ENCODE measurements at places on chromosomes 5 and 9.

DNA sequence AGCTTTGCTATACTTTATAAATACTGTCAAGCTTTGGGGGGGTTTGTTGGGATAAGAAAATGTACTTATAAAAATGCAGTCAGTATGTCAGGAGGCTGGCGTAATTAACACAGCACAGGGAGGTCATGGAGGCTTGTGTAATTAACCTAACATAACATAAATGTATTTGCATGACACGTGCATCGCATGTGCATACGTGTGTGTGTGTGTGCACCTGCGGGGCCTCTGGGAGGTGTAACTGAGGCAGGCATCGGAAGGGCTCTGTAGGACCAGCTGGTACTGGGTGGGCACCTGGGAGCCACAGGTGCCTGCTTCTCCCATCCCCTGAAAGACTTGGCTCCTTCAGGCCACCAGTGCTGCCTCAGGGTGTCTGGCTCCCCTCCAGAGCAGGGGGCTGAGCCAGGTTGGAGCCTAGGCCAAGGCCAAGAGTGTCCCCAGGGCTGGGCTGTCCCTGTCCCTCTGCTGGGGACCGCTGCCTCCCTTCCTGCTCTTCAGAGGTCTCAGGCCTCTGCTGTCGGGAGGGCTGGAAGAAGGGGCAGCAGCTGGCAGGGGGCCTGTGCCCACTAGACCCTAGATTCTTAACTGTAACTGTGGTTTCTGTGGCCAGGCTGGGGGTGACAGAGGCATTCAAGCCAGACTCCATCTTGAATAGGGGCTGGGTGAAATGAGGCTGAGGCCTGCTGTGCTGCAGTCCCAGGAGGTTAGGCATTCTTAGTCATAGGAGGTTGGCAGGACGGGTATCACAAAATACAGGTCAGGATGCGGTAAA is 9.0 kb downstream of the FCN2 start:
- DNase-seq: no peak

DNA sequence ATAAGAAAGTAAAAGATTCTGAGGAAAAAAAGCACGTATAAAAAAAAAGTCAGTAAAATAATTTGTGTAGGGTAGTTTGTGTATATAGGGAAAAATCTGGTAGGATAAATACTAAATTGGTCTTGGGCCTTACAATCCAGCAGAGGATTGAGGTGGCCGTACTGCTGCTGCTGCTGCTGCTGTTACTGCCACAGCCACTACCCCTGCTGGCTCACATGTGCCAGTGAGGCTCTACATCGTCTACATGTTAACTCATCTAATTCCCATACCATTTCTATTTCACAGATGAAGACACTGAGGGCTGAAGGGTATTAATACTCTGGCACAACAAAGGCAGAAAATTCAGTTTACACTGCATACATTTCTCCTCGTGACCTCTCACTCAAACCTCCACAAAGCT is 928.5 kb downstream of the TLE4 start:
- DNase-seq: no peak

DNA sequence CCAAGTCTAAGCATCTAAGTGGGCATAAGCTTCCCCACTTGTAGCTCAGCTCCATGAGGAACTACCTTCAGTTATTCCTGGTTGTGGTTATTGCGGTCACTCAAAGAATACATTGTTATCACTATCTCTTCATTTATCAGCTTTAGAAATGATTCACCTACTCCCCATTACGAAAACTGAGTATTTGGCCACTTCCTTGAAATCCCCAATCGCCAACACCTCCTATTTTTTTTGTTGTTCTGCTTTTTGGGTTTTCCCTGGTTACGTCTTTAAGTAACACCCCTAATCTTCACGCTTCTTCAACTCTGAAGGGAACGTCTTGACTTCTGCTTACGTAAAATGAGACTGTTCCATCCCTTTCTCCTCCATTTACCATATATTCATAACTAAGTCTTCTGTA is 20.7 kb downstream of the MAPK9 start:
- no peak for DNase-seq

DNA sequence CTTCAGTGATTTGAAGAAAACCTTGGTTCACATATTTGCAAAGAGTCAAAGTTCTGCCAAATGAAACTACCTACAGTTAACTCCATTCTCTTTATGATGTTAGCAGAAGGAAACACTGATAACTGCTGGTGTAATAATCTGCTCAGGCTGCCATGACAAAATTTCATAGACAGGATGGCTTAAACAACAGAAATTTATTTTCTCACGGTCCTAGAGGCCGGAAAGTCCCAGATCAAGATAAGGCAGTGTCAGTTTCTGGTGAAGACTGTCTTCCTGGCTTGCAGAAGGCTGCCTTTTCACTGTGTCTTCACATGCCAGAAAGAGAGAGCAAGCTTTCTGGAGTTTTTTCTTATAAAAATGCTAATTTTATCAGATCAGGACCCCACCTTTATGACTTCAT is 102.4 kb upstream of the PARP8 start:
- DNase-seq: peak; percentile 40

- DNase-seq: no peak
Measured at GRCh38 chr5:76166886-76167576, 83.8 kb downstream of the SV2C start.

- no peak for DNase-seq
Measured at GRCh38 chr5:139664727-139665351, 16.7 kb downstream of the CXXC5 start.

DNA sequence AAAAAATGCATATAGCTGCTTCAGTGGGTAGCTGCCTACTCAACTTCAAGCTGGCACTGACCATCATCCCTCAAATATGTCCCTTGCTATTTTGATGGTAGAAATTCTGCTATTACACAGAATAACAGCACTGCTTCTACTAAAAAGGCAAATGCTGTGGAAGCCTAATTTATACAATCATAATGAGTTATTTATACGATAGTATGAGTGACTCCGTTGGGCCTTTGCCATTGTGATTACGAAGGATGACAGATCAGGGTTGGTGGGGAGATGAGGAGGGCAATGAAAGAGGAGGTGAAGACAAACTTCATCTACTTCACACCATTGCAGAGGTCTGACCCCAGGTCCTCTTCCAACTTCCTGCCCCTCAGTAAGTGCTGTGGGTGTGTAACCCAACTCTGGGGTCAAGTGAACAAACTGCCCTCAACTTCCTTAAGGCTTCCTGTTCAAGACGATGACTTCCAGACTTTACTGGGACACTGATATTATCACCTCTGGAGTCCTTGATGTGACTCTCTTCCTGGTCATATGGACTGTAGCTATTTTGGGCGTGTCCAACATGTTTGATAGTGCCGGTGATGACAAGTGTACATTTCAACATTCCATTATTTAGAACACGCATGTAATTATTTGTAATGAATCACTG is 74.1 kb upstream of the RPS23 start:
- DNase-seq: no peak

DNA sequence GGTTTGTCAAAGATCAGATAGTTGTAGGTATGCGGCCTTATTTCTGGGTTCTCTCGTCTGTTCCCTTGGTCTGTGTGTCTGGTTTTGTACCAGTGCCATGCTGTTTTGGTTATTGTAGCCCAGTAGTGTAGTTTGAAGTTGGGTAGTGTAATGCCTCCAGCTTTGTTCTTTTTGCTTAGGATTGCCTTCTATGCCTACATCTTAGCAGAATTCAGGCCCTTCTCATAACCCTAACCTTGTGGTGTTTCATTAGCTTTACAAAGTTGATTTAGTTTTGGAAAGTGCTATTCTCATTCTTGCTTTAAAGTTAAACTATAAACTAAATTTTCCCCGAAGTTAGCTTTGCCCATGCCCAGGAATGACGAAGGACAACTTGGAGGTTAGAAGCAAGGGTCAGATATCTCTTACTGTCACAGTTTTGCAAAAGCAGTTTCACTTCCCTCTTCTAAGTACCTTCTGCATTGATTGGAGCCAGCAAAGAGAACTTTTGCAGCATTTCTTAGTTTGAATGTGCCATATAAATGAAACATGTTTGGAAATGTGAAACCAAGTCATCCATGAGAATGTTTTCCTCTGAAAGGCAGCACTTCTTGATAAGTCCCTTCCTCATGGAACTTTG is 274.3 kb upstream of the DMRT1 start:
- DNase-seq: no peak

- no peak for DNase-seq
Measured at GRCh38 chr5:174140452-174141020, 95.0 kb downstream of the NSG2 start.

DNA sequence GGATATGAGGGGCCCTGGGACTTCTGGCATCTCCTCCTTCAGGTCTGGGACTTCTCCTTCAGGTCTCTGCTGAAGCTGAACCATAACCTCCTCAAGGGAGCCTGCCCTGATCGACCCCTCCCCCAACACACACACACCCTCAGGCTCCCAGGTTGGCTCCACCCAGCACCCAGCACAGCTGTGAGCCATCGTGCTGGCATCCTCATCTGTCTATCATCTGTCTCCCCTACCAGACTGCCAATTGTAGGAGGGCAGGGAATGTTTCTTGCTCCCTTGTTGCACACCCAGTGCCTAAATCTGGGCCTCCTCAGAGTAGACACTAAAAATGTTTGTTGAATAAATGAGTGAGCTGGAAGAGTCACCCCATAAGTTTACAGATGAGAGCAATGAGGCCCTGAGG is 71.4 kb downstream of the LRSAM1 start:
- DNase-seq: no peak

DNA sequence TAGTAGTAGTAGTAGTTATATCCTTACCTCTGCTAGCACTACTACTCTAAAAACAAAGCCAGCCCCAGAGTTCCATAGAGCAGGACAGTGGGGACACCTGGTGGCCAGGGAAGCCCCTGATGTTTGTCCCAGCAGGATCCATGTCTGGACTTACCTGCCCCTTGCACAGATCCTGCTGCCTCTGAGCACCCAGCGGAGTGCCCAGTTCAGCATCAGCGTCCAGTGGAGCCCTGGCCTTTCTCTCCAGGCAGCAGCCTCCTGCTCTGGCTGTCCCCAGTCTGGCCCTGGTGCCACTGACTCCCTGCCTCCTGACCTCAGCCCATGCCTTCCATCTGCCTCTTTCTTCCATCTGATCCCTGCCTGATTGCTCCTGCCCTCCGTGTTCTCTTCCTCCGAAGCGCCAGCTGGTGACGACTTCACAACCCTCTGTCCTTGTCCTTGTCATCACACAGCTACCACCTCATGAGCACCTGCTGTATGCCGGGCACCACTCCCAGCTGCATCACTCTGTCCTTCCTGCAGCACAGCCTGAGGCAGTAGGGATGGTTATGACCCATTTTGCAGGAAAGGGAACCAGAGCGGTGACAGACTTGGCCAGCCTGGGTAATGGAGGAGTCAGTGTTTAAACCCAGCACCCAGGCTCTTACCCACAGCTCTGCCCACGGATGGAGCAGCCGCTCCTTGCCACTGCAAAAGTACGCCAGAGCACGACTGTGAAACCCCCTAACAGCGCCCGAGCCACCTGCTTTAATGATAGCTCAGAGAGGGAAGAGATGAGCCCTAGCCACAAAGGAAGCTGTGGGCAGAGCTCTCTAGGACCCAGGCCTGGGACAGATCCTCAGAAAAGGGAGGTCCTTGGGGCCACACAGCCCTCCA is 11.5 kb downstream of the SARDH start:
- no peak for DNase-seq

DNA sequence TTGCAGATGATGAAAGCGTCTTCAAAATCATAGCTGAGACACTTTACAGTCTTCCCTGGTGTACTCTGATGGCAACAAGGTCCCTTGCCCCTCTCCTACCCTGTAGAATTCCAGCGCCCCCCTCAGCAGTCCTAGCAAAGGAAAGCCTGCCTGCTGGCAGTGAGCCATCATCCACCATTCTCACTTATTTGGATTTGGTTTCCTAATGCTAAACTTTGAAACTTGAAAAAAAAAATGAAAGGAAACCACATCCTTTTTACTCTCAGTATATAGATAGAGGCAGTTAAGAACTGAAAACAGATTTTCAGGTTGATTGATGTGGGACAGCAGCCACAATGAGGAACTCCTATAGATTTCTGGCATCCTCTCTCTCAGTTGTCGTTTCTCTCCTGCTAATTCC is at the start of gene GZMA:
TSS of gene GZMA (plus strand) at position 299 of the 400 bp plus-strand sequence. CDS start at position 336, 37 bp downstream.
- no peak for DNase-seq

DNA sequence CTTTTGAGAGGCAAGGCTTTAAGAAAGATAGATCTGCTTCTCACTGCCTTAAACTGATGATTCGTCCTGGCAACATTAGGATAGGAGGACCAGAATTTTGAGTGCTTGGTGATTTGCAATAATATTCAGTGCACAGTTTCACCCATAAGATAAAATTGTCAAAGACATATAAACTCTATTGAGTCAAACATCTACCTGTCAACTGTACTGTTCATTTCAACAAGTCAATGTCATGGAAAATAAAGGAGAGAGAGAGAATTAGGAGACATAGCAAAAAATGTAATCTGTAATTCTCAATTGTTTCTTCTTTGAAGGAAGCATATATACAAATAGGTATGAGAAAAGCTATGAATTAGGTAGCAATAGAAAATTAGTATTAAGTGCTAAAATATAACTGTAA is 237.2 kb downstream of the CDH12 start:
- DNase-seq: no peak

DNA sequence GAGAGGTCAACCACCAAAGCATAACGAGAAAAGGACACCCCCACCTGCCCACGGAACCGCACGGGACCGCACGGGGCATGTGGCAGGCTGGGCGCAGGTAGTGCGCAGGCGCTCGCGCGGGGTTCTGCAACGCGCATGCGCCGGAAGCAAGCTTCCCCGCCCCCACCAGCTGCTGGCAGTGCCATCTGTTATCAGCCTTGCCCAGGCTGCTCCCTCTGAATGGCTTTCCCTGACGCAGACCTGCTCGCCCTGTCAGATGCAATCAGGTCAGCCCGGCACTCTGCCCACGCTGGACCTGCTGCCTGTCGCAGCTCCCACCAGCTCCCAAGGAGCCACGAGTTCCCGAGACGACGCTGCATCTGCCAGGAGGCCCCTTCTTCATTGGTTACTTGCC is 22.8 kb downstream of the PTCH1 start:
- peak; percentile 67 for DNase-seq

- no peak for DNase-seq
Measured at GRCh38 chr5:55234121-55234700, 803 bp upstream of the CCNO start.

- no peak for DNase-seq
Measured at GRCh38 chr9:95669253-95669652, 152.5 kb upstream of the PTCH1 start.

- no peak for DNase-seq
Measured at GRCh38 chr9:85421641-85422040, 320.1 kb downstream of the AGTPBP1 start.

DNA sequence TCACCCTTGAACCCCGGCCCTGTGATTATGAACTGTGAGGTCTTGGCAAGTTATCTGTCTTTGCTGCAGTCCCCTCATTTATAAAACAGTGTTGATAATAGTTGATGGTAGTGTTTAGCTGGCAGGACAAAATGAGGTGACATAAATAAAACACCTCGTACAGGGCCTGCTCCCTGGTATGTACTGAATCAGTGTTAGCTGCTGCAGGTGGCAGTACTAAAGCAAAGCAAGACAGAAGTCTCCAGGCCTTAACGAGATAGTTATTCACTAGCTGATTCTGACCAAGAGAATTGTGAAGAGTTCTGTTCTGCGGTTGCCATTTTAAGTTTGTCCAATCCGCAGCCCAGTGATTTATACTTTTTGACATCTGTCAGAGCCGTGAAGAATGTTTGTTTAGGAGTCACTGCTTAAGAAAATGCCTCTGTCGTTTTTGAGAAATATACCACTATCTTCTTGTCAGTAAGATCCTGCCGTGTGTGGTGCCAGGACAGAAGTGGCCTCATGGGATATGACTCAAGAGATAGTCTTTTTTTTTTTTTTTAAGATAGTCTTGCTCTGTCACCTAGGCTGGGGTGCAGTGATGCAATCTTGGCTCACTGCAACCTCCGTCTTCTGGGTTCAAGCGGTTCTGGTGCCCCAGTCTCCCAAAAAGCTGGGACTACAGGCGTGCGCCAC is 75.9 kb downstream of the KDM4C start:
- no peak for DNase-seq

GRCh38 chr9:35729700-35730485 is 2.1 kb downstream of the TLN1 start:
- DNase-seq: no peak

- DNase-seq: no peak
Measured at GRCh38 chr9:89996773-89997172, 392.0 kb downstream of the GADD45G start.
